ENCODE measurements at places on chromosomes 5 and 9.

- DNase-seq = no peak
Observed at GRCh38 chr9:16075696-16076095, 522.9 kb downstream of the CCDC171 start.

DNA sequence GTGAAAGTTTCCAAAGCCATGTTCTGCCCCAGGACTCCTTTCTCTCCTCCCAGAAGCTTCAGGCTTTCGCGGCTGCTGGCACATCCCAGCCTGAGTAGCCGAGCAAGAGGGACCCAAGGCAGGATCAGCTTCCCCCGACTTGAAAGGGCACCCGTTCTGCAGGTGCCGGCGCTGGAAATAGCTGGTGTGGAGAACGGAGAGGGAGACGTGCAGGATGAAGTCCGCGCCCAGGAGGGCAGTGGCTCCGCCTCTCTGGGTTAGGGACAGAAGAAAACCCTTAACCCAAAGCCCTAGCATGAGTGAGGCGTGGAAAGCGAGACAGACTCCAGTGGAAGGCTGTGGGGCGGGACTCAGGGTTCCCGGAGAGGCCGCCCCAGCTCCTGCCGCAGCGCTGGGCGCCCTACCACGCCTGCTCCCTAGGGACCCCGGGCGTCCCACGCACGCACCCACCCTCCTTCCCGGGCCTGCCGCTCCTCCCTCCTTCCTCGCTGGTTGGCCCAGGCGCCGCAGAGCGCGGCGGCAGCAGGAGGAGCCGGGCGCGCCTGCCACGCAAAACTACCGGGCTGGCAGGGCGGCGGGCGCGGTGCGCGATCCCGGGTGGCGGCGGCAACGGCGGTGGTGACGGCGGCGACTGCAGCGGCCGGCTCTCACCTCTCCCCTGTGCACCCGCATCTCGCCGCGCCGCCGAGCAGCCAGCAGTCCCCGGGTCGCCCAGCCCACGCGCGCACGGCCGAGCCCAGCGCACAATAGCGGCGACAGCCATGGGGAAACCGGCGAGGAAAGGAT, at the start of gene SLC1A1:
TSS of gene SLC1A1 (plus strand) at position 550 of the 786 bp plus-strand sequence. CDS start at position 762, 212 bp downstream.
- DNase-seq = peak; percentile 15

- DNase-seq = no peak
Observed at GRCh38 chr9:22143799-22144625, 134.9 kb upstream of the CDKN2B start.

- no peak for DNase-seq
Observed at GRCh38 chr9:127537014-127537413, 75.1 kb upstream of the STXBP1 start.

- DNase-seq = no peak
Observed at GRCh38 chr5:7597059-7597642, 201.2 kb downstream of the ADCY2 start.

DNA sequence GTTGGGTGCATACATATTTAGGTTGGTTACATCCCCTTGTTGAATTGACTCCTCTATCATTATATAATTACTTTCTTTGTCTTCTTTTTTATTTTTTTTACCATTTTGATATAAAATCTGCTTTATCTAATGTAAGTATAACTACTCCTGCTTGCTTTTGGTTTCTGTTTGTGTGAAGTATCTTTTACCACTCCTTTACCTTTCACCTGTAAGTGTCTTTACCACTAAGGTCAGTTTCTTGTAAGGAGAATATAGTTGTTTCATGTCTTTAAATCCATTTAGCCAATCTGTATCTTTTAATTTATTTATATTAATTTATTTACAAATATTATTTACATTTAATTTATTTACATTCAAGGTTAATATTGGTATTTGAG, 33.0 kb downstream of the INSL4 start:
- DNase-seq = no peak
